Brain microvascular endothelial cell (primary cell): ENCODE measurements at places on chromosomes 12 and 14.
A peak's percentile ranks its signal among the peaks of the same experiment; 100 is the strongest.

GRCh38 chr14:64149921-64150320 is 144.2 kb downstream of the ESR2 start:
- DNase-seq = no peak

GRCh38 chr12:132205271-132206045 is 61.2 kb downstream of the NOC4L start:
- no peak for DNase-seq

- no peak for DNase-seq
Measured at GRCh38 chr12:99332936-99333591, 314.5 kb upstream of the GARIN6 start.

DNA sequence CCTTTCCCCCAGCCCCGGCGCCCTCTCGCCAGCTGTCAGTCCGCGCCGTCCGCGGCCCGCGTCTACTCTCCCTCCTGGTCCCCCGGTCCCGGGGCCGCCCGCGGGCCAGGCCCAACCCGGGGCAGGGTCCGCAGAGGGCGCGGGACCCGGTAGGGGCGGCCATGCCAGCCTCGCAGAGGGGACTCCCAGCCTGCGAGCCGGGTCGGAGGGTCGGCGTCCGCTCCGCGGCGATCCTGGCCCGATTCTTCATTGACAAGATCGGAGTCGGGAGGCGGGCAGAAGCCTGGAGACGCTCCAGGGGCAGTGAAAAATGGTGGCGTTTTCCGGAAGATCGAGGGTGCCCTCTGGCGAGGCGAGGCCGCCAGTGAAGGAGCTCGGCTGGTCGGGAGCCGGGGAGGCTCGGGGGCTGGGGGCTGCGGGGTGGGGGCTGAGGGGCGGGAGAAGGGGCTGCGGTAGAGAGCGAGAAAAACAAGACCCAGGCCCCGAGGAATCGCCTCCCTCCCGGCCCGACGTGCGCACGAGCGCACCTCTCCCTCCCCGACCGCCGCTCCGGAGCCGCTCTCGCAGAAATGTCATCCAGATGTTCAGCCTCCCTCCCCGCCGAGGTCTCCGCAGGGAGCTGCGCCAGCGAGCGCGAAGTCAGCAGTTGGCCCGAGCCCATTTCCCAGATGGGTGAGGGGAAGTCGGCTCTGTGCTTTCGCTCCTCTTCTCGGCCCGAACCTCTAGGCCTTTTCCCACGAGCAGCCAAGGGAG is 647 bp upstream of the TGFB3 start:
- peak; percentile 69 for DNase-seq

DNA sequence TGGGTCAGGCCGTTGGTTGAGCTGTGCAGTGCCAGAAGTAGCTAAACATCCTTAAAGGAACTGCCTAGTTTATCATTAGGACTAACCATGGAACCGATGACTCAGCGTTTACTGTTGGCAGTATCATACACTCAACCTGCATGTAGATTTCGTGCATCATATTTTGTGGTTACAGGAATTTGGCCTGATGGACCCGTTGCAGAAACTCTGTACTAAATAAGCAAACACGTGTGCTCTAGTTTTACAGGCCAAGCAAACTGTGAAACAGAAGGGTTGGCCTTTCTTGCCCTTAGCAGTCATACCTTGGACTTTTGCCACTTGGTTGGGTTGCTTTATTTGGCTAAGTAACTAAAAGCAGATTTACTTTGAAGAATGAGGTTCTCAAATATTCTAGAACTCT is 35.6 kb downstream of the DGLUCY start:
- peak; percentile 94 for DNase-seq

DNA sequence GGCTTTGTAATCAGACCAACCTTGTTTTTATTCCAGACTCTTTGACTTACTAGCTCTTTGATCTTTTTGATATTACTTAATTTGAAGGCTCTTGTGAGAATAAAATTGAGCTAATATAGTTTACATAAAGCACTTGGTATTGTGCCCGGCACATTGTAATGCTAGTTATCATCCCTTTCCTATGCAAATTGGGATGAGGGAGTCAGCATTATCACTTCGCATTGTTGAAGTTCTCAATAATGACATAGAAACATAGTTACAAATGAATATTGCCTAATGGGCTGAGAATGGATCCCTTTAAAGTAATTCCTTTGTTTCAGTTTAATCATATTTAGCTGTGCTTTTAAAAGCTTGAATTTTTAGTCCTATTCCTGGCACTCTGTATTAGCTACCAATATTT is 36.6 kb downstream of the SUPT16H start:
- no peak for DNase-seq

DNA sequence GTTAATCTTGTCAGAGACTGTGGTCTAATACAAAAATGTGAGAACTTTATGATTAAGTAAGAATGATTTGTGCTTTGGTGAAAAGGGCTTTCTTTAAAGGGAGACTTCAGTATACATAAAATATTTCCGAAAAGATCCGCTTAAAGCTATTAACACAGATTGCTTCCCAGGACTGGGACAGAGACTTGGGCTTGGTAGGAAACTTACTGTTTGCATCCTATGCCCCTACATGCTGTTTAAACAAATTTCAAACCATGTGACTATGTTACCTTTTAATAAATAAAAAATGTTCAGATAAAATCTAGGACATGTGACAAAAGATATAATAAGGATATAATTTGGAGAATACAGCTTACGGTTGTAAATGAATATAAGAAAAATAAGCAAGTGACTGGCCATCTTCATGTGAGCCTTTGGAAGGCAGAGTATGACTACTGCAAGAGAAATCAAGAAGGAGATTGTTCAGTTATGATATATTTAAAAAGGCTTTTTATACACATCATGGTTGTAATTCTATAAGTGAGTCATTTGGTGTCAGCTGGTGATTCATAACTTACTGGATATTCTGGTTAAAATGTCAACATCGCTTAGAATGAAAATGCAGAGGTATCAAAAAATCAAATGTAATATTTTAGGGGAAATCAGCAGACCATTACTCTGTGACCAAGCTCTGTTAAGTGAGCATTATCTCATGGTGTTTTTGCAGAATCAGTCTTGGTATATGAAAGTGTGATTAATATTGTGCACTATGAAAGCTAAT is 234.7 kb upstream of the E2F7 start:
- DNase-seq = peak; percentile 55

- no peak for DNase-seq
Measured at GRCh38 chr12:110370732-110371231, 32.7 kb downstream of the ANAPC7 start.
